Lung microvascular endothelial cell (primary cell): ENCODE measurements at places on chromosomes 3 and 15.

DNA sequence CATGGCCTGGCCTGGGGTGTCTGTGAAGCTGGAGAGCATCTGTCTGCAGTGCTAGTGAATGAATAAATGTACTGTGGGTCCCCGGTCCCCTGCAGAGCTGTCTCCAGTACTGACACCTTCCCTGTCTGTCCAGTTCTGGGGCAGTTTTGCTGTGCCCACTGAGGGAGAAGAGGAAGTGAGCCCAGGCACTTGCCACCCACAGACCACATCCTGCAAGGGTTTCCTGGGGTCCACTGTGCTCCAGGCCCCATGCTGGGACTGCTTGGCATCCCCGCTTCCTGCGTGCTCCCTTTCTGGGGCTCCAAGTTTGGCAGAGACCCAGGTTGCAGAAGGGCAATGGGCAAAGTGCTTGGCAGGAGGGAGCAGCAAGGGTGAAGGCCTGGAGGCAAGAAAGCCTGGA lies 4.9 kb upstream of the SLC6A6 start:
- no peak for DNase-seq

DNA sequence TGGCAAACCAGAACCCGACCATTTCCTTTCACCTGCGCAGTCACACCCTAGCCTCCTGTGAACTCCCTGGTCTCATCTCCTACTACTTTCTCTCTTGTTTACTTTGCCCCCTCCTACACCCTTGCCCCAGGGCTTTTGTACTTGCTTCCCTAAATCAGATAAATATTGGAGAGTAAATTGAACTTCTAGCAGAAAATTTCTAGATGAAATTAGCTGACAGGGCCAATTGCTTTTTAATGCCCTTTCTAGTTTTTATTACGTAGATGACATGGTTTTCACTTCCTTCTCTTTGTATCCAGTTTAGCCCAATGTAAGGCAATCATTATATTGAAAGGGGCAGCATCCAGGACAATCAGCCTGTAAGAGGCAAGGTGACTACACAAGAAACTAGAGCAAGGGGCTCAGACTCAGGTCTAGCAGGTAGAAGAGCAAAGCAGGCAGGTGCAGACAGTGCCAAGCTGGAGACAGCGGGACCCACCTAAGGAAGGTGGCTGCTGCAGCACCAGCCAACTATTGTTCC lies 56.2 kb upstream of the TOPAZ1 start:
- no peak for DNase-seq

GRCh38 chr3:187021748-187022402 lies 91.5 kb downstream of the ST6GAL1 start:
- no peak for DNase-seq

GRCh38 chr3:53749448-53749847 lies 96.8 kb downstream of the CHDH start:
- no peak for DNase-seq

- no peak for DNase-seq
These were observed 2.0 kb upstream of the TM2D3 start for GRCh38 chr15:101654171-101654570.

- DNase-seq, result no peak
These were observed 46.5 kb downstream of the KLHL25 start for GRCh38 chr15:85748176-85748575.

DNA sequence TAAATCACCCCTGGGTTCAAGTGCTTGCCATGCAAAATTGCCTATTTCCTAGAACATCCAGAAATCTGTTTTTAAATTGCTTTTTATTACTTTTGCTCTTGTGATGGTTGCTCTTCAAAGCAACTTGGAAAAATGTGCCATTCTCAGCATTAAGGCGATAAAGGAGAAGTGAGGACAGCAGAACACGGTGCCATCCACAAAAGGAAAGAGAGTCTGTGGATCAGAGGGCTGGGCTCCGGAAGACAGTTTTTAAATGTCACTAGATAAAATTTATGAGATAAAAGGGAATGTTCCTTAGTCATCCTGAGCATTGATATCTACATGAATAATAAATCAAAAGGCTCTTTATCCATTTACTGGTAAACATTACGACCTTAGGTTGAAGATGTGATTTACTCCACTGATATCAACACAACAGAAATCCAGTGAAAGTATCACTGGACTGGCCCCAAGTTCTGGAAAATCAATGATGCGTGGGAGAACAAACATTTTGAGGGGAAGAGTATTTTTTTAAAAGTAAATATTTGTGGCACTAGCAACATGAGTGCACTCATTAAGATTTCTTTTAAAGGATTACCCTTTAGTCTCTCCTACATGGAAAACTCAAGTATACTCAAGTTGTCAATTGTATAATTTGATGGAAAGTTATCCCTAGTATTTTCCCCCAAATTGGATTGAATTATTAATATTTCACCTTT lies 554.7 kb downstream of the FHIT start:
- no peak for DNase-seq

GRCh38 chr15:45179221-45179985 lies 8.4 kb downstream of the SHF start:
- DNase-seq, result peak; percentile 46

DNA sequence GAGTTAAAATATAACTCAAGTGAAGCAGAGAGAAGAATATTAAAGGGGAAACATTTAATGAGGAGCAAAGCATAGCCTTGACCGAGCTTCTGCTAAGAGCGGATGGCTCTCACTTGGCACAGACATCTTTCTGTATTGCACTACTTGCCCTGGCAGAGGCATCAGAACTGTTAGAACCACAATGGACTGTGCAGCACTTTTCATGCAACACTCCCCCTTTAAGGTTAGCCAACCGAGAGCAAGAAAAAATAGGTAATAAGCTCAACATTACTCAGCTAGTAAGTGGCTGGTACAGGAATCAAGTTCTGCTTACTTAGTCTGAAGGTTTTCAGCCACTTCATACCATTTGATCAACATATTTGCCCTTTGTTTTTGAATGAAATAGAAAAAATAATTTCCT lies 33.7 kb downstream of the CRTC3 start:
- DNase-seq, result no peak

GRCh38 chr3:78129707-78130106 lies 1089.8 kb downstream of the ROBO2 start:
- DNase-seq, result no peak

- DNase-seq, result no peak
These were observed 251.5 kb upstream of the CBLB start for GRCh38 chr3:106120356-106120755.

GRCh38 chr15:67670647-67671305 lies 128.3 kb downstream of the MAP2K5 start:
- DNase-seq, result no peak

- DNase-seq, result no peak
These were observed 53.9 kb downstream of the SMAD3 start for GRCh38 chr15:67119238-67119846.

DNA sequence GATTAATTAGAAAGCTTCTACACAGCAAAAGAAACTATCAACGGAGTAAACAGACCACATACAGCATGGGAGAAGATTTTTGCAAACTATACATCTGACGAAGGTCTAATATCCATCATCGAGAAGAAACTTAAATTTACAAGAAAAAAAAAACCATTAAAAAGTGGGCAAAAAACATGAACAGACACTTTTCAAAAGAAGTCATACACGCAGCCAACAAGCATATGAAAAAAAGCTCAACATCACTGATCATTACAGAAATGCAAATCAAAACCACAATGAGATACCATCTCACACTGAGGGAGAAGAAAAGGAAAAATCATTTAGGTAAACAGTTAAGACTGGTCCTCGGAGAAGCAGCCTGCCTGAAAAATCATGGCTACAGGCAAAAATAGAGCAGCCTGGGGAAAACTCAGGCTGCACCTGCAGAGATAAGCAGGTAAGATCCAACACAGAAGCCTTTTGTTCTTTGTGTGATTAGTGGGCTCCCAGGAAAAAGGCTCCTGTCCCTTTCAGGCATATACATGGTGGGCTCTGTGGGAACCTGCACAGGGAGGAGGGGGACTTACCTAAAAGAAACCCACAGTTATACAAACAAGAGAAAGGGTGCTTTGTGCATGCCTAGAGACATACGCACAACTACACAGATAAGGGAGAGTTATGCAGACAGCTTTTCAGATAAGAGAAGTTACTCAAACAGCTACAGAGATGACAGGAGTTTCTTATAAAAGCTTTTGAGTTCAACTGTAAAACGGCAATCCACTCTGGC lies 49.3 kb downstream of the C3orf70 start:
- DNase-seq, result no peak

DNA sequence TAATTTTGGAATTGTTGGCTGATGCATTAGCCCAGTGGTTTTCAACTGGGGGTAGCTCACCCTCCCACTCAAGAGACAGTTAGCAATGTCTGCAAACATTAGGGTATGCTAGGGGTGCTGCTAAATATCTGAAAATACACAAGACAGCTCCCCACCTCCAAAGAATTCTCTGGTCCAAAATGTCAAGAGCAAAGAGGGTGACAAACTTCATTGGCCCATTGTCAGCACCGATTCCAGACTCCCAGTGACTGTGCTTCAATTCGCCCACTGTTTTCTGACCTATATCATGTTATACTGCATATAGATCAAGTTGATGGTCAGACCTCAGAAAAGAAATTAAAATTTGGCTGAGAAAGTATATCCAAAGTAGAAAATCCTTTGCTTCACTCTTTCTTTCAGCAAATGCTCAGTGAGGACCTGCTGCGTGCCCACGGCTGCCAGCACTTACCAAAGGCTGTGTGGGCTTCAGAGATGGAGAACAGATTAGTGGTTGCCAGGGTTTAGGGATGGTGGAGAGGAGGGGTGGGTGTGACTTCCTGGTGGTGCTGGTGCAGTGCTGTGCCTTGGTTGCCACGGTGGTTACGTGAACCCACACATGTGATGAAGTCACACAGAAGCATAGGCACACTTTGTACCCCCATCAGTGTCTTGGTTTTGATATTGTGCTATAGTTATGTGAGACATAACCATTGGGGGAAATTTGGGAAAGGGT lies 204.0 kb downstream of the PLCL2 start:
- no peak for DNase-seq

DNA sequence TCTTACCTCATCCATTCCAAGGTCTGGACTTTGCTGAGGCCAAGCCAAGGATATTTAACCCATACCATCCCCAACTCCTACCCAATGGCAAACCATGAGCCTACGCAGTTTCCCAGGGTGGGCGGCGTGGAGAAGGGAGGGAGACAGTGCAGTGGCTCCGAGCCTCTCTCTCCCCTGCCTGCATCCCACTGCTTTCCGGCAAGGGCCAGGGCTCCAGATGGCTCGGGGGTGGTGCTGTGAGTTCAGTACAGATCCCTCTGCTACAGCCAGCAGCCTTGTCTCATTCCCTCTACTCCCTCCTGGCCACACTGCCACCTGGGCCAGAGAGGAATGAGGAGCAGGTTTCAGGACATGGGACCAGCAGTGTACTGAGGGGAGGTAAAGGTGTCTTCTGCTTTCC lies 44.3 kb upstream of the APEH start:
- no peak for DNase-seq
